Effector memory CD4-positive, alpha-beta T cell (primary cell): ENCODE measurements at places on chromosomes 2 and 18.

GRCh38 chr2:86062043-86062442 is 43.6 kb downstream of the POLR1A start:
- DNase-seq, result no peak

DNA sequence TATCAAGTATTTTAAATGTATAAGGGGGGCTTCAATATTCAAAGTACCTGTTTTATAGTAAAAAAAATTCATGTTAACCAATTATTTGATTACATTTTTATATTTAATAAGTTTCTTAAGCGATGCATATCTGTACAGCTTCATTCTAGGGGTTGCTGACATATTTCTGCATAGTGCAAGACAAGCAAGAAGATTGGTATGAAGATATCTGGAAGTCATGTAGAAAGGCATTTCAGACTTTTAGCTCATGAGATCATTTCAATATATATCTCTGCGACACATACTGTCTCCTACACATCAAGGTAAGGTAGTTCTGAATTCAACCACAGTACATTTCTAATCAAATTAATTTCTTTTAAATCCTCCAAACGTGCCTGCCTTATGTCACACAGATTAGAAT is 73.1 kb downstream of the MEMO1 start:
- DNase-seq, result no peak

DNA sequence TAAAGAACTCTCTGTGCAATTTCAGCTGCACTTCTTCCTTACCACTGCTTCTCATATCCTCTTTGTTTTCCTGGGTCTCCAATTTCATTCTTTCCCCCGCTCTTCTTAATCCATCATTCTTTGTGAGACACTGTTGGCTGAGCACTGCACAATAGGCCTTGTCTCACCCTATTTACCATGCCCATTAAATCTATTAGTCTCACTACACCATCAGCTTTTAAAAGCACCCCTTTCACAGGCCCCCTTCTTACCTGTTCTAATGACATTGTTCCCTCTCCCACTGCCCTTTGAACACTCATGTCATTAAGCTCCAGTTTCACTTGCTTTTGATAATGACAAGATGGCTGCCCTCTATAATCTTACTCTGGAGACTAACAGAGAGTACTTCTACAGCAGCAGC is 404.1 kb upstream of the ACVR2A start:
- no peak for DNase-seq

DNA sequence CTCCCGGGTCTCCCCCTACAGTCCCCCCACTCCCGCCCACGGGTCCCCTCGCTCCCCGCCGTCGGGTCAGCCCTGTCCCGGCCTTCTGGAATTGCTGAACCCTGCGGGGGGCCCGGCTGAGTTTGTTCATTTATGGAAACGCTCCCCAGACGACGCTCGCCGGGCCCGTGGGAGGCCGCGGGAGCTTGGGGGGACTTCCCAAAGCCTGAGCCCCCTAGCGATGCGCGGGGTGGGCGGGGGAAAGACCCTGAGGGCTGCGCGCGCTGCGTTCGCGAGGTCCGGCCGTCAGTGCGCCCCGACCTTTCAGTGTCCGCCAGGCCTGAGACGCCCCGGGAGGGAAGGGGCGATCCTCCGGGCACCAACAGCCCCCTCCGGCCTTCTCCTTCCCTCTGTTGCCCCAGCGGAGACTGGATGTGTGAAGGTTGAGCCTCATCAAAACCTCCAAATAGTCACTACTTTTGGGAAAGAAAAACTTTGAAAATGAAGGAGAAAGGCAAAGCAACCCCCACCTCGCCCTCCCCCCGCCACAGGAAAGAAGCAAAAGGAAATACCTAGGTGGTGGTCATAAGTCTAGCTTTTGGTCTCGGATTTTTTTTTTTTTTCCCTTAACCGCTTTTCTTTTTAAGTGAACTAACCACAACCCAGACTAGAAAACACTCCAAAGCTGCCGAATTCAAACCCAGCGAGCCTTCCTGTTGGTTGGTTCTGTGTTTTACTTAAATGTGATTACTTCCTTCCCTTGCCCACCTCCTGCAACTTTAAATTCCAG is 509 bp upstream of the CYS1 start:
- DNase-seq, result peak; percentile 21

- no peak for DNase-seq
Measured at GRCh38 chr2:241818229-241818942, 9.4 kb downstream of the NEU4 start.

DNA sequence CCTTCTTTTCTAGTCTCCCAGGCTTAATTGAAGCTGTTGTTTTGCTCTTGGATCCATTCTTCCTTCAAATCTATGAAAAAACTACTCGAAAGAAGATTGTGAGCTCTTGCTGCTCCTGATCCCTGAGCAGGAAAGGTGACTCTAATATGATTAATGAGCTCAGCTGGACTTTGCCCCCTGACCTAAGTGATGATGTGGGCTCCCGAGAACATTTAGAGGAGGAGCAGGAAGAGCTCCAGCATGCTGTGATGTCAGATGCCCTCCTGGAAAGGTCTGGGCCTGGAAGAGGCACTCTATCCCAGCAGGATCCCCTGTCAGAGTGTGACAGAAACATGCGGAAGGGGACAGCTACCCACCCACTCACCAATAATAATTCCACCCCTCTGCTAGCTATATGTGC is 117.9 kb upstream of the PELI1 start:
- DNase-seq, result no peak

DNA sequence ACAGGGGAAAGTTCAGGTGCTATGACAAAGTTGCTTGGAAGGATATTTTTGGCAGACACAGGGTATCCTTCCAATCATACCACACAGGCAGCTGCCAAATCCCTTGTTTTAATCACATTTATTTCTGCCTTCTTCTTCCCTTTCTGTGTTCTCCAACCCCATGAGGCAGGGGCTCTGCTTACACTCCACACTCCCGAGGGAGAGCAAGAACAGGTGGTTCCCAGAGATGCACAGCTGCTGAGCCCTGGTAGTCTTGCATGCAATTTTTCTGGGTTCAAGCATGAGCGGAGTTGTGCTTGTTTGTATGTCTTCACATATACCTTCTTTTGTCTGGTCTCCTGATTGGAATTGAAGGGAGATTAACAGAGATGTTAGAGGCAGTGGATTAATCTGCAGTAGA is 251.7 kb upstream of the ST6GAL2 start:
- DNase-seq, result no peak
